Karpas-422 (cell line): ENCODE measurements at places on chromosomes 7 and 10. TPM values are rescaled to one million over a fixed set of nuclear protein-coding genes. Genes with fewer than 3 reads are reported as not detected.

PRKAR2B gene
- 0.32 and 0.67 TPM in 2 replicates for total RNA-seq

- no peak overlapping the region for H3K27ac ChIP-seq
- H3K4me3 ChIP-seq, result no peak overlapping the region
- H3K27me3 ChIP-seq, result no peaks in the 10 kb centered on the region
- H3K36me3 ChIP-seq, result no peaks in the 10 kb centered on the region
- no peak for DNase-seq
- no peaks in the 10 kb centered on the region for H3K4me1 ChIP-seq
Measured at GRCh38 chr7:81064426-81064825, 145.6 kb upstream of the SEMA3C start.

- no peaks in the 10 kb centered on the region for H3K27me3 ChIP-seq
- no peak for DNase-seq
- H3K36me3 ChIP-seq, result 0 out of 2 replicates have a peak, but pooled peaks cover 3% of the 10 kb centered on the region
- H3K4me3 ChIP-seq, result no peak overlapping the region
Measured at GRCh38 chr7:7977774-7978173, 9.2 kb downstream of the GLCCI1 start.

TCERG1L gene
- not detected in 2 replicates for total RNA-seq

OR2A12 gene
- not detected in 2 replicates for total RNA-seq

DNA sequence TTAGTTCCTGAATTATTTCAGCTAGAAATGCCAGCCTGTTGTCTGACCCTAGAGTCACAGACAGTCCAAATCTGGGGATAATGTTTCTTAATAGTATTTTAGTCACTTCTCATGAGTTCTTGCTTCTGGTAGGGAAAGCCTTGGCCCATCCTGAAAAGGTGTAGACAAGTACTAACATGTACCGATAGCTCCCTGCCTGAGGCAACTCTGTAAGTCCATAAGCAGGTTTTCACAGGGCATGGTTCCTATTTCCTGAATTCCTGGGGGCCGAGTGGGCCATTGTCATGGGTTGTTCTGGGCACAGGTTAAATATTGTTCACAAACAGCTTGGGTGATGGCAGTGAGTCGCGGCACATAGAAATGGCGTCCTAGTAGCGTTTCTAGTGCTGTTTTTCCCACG, 3.1 kb upstream of the ZNF117 start:
- no peak overlapping the region for H3K4me3 ChIP-seq
- H3K27ac ChIP-seq, result no peak overlapping the region
- peaks cover 32% of the 10 kb centered on the region for H3K36me3 ChIP-seq
- DNase-seq, result peak; percentile 36
- H3K27me3 ChIP-seq, result no peaks in the 10 kb centered on the region

ABCC2 gene
- total RNA-seq, result 0.07 and 1.4 TPM in 2 replicates

HMX2 gene
- not detected in 2 replicates for total RNA-seq

GRCh38 chr7:4131063-4131462, 551.0 kb upstream of the FOXK1 start:
- no peaks in the 10 kb centered on the region for H3K4me1 ChIP-seq

DNA sequence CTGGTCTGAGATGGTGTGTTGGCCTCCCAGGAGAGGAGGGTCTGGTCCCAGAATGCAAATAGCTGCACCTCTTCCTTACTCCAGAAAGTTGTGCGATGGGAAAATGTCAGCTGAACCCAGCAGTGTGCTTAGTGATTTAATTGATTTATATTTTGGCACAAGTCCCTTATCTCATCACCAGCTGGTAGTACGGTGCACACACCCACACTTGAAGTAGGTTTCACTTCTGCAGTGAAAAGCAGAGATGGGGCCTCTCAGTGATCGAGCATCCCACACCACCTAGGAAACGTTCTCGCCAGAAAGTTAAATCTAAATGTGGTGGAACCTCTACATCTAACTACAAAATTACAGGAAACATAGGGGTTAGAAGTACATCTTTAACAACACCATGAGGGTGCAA, 80.4 kb downstream of the UBE3C start:
- no peak for DNase-seq
- no peak overlapping the region for H3K4me3 ChIP-seq
- no peaks in the 10 kb centered on the region for H3K27me3 ChIP-seq
- H3K36me3 ChIP-seq, result peaks cover 36% of the 10 kb centered on the region; the same call in 1 of the 2 replicates
- no peak overlapping the region for H3K27ac ChIP-seq

DNA sequence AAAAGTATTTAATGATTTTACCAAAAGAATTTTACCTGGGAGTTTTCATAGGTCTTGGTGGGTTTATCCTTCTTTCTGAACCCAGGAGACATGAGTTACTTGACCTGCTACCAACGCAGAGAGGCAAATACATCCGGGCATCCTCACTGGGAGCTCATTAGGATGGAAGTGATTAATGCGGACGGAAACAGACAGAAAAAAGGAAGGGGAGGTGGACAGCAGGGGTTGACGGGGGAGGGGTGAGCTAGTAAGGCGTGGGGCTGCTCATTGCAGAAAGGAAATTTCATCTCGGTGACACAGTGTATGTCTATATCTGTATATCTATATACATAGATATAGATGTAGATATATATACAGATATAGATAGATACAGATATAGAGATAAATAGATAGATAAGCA, 408.2 kb upstream of the ADARB2 start:
- H3K27me3 ChIP-seq, result no peaks in the 10 kb centered on the region
- DNase-seq, result no peak
- no peaks in the 10 kb centered on the region for H3K4me1 ChIP-seq
- no peak overlapping the region for H3K27ac ChIP-seq
- no peaks in the 10 kb centered on the region for H3K36me3 ChIP-seq

- no peak overlapping the region for H3K27ac ChIP-seq
- no peak overlapping the region for H3K4me3 ChIP-seq
- no peaks in the 10 kb centered on the region for H3K27me3 ChIP-seq
- no peaks in the 10 kb centered on the region; the same call in 1 of the 2 replicates for H3K4me1 ChIP-seq
- DNase-seq, result no peak
- H3K36me3 ChIP-seq, result no peaks in the 10 kb centered on the region
Measured at GRCh38 chr7:11290863-11291262, 317.2 kb downstream of the PHF14 start.

DNA sequence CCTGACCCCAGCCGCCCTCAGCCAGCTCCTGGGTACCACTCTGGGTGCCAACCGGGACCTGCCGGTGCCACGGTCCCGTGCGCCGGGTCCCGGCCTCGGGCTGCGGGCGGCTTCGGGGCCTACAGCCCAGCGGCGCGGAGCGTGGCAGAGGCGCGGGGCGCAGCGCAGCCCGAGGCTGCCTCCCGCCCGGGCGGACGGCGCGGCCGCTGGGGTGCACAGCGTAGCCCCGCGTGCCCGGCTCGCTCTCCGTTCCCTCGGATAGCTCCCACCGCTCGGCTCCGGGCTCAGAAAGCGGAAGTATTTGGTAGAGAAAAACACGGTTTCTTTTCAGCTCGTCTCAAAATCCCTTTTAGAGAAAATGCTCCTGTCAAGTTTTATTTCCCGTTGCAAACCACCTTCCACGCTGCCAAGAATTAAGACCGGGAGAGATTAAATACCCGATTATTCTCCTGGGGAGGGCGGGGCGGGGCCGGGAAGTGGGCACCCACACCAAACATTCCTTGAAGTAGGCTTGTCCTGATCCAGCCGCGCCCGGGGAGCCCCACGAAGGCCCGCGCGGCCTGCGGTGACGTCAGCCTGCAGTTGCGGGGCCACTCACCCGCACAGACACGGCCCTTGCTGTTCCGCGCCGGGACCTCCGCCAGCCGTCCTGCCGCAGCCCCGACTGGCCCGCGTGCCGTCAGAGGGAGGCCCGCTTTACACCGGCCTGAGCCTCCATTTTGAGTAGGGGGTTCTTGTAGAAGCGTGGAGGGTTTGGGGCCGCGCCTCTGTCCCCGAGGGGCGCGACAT, 7.2 kb downstream of the HOXA13 start:
- no peak overlapping the region for H3K4me3 ChIP-seq
- DNase-seq, result no peak

DNA sequence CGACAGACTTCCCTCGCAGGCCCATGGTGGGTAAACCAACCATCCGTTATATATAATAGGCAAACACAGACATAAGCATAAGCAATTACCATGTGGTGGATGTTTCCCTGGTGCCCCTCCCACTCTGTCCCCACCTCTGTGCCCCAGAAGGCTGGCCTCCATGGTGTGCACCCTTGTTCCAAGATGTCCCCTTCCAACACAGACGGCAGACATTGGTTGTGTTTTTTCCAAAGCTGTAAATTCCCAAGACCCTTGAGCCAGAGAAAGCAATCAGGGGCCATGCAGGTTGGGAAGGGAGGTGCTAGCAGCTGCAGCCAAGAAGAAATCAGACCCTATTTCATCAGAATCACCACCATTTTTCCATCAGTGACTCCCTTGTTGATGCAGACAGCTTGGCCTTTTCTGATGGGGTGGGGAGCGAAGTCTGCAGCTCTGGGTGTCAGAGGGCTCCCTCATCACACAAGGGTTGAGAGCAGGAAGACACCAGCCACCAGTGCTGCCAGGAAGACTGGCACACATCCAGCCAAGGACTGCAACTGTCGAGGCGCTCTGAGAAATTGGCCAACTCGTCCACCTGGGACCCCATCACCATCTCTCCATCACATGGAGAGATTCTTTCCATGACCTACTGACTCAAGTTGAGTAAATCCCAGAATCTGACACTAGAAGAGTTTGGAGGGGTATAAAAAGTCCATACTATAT, 86.8 kb upstream of the CHST15 start:
- no peak for DNase-seq
- no peak overlapping the region for H3K4me3 ChIP-seq
- no peak overlapping the region for H3K27ac ChIP-seq
- H3K27me3 ChIP-seq, result no peaks in the 10 kb centered on the region

DNA sequence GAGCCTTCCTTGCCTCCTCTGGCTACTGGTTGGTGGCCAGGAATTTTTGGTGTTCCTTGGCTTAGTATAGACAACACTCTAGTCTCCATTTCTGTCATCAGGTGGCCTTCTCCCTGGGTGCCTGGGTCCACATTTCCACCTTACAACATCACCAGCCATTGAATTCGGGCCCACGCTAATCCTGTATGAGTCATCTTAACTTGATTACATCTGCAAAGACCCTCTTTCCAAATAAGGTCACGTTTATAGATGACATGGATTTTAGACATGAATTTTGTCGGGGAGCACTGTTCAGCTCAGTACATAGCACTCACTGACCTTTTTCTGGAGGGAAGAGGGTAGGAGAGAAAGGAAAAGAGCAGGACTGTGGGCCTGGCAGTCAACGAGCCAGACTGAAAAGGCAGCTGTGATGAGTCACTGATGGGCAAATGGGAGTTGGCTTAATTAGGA, 39.4 kb downstream of the MMRN2 start:
- no peaks in the 10 kb centered on the region for H3K36me3 ChIP-seq
- no peak overlapping the region for H3K4me3 ChIP-seq
- H3K4me1 ChIP-seq, result no peaks in the 10 kb centered on the region

LLCFC1 gene
- not detected in 2 replicates for total RNA-seq

DNA sequence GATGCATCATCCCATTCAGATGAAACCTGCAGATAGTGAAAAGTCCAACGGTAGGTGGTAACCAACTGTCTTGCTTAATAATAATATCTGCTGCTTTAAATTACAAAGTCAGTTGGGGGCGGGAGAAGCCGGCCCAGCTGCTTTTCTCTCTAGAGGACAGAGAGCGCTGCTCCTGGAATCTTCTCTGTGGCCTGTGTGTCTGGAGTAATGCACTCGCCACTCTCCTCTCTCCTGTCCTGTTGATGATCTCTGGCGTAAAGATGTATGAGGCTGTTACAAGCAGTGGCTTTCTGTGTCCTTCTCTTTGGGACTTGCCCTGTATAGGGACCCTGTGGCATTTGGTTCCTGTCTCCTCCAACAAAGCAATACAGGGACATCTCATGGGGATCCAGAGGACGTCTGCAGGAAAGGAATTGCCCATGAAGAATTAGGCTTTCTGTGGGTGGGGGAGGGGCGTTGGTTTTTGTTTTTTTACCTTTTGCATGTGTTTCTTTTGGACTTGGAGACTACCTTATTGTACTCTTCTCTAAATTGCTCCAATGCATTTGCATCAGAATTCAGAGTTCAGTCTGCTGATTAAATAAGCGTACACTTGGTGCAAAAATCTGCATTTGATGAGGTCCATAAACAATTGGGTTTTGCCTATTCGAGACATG, 231.6 kb downstream of the CELF2 start:
- no peaks in the 10 kb centered on the region for H3K36me3 ChIP-seq
- H3K27me3 ChIP-seq, result no peaks in the 10 kb centered on the region
- no peak overlapping the region for H3K27ac ChIP-seq
- no peak overlapping the region for H3K4me3 ChIP-seq
- peaks cover 52% of the 10 kb centered on the region for H3K4me1 ChIP-seq

GRCh38 chr7:97342512-97342911, 225.0 kb downstream of the SDHAF3 start:
- no peak for DNase-seq
- H3K4me1 ChIP-seq, result no peaks in the 10 kb centered on the region
- H3K36me3 ChIP-seq, result no peaks in the 10 kb centered on the region
- H3K27ac ChIP-seq, result no peak overlapping the region
- no peaks in the 10 kb centered on the region for H3K27me3 ChIP-seq

MBL2 gene
- total RNA-seq, result not detected in 2 replicates

SPDYE8 gene
- total RNA-seq, result not detected in 2 replicates
